ENCODE measurements at places on chromosomes 1 and 21.

GRCh38 chr1:19879227-19879626, 3.0 kb upstream of the OTUD3 start:
- no peak for DNase-seq

GRCh38 chr1:67853704-67854103, 20.4 kb upstream of the GNG12 start:
- no peak for DNase-seq

DNA sequence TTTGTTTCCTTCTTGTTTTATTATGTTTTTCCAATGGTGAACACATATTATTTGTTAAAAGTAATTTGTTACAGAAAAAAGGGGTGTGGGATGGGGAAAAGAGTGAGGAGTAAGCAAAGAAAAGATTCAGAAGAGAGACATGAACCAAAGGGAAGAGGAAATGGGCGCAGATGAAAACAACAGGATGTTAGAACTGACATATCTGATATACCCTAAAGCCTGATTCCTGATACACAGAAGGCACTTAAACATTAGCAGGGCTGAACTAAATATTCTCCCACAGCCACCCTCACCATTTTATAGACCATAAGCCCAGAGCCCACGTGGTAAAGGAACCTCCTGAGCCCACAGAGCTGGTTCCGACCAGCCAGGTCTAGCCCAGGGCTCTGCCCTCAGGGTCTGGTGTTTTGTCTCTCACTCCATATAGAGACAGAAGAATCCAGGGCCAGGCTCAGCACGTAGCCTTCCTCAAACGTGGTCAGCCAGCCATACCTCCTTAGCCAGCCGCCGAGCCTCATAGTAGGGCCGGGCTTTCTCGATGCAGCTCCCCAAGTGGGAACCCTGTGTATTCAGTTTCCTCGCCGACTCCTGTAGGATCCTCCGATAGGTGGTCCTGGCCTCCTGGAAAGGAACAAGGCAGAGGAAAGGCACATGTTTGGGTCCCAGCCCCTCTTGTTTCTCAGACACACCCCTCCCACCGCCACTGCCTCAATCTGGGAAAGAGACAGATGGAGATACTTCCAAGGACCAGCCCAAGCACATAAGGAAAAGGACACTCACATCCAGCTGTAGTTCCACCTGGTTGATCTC, 9.5 kb downstream of the SH3BP5L start:
- DNase-seq = no peak

- DNase-seq = no peak
Observed at GRCh38 chr1:29599071-29599470, 362.7 kb downstream of the PTPRU start.

- DNase-seq = no peak
Observed at GRCh38 chr1:85822696-85823095, 114.5 kb upstream of the ZNHIT6 start.

DNA sequence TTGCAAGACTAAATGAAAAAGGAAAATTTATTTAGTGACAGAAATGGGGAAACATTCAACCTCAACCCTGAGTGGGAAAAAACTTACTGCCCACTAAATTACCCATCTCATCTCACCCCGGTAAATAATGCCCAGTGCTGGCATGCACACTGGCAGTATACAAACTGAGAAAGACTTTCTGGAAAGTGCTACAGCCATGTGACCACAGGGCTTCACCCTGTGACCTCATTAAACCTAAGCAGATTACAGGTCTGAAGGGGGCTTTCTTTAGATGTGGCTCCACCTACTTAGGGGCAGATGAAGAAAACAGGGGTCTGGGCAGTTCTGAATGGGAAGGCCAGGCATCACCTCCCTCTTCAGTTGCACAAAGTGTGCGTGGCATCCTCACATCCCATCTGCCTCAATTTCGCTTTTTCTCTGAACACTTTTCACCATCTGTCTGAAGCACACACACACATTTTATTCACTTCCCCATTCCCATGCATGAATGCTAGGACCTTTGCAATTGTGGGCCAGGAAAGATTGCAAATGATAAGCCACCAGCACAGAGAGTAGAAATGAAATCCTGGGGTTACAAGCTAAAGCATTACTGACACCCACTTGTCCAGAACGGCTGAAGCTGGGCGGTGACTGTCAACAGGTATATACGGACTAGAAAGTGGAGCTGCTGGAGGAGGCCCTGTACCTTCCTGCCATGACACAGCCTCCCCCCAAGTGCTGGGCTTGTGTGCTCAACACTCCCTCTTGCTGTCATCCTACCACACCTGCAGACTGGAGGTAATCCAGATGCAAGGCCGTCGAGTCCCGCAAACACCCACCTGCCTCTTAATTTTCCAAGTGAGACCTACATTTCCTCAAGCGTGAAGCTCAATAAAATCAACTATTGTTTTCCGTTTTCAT, 2.7 kb downstream of the NADK start:
- DNase-seq = no peak

All from activated CD8-positive, alpha-beta memory T cell treated with anti-CD3 and anti-CD28 coated beads for 4 hours (primary cell).